Activated CD4-positive, alpha-beta T cell treated with anti-CD3 and anti-CD28 coated beads for 36 hours (primary cell): ENCODE measurements at places on chromosomes 1 and 21. TPM values are rescaled to one million over a fixed set of nuclear protein-coding genes. Genes with fewer than 3 reads are reported as not detected.

The CHIT1 gene
- total RNA-seq: 0.63 TPM

The ACTL8 gene
- 0.09 TPM for total RNA-seq

The TTC22 gene
- 4.1 TPM for total RNA-seq

The ESRRG gene
- not detected for total RNA-seq

The DNM3 gene
- 1.4 TPM for total RNA-seq

The NBPF4 gene
- total RNA-seq: 0.21 TPM

The SUCO gene
- 23.8 TPM for total RNA-seq

The SYPL2 gene
- 0.05 TPM for total RNA-seq
